Stimulated activated CD4-positive, alpha-beta T cell treated with anti-CD3 and anti-CD28 coated beads, Interleukin-15, amount 100 ng/mL, for 48 hours (primary cell): ENCODE measurements at places on chromosomes 2 and 18.

- no peak for DNase-seq
Measured at GRCh38 chr18:11669271-11669947, 19.7 kb upstream of the GNAL start.

- no peak for DNase-seq
Measured at GRCh38 chr2:105102963-105103421, 65.1 kb downstream of the MRPS9 start.

DNA sequence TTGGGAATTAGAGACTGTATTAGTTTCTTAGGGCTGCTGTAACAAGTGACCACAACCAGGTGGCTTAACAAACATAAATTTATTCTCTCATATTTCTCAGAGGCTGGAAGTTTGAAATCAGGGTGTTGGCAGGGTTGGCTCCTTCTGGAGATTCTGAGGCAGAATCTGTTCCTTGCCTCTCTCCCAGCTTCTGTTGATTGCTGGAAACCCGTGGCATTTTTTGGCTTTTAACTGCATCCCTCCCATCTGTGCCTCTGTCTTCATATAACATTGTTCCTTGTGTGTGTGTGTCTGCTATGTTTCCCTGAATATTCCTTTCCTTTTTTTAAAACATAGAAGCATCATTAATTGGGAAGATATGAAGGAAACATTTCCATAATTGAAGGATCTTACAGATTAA is 448.1 kb upstream of the DCC start:
- no peak for DNase-seq

DNA sequence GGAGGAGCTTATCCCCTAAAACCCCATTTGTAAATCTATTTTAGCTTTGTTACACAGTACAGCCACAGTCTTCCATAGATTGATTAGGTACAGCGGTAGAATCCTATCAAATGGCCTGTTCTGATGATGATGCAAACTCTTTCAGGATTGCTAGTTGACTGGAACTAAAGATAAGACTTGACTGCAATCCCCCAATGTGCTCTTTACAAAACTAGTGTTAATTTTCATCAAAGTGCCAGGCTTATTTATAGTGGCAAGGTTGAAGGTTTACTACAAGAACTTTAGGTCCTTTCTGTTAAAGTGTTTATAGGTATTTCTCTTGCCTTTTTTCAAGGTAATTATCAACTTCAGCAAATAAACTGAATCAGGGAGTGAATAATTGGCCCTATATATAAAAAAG is 9.0 kb upstream of the OTX1 start:
- DNase-seq, result no peak

GRCh38 chr2:230717600-230717999 is 5.0 kb downstream of the CAB39 start:
- DNase-seq, result no peak

- no peak for DNase-seq
Measured at GRCh38 chr18:154151-154550, 4.2 kb upstream of the USP14 start.

GRCh38 chr18:7755753-7756475 is 188.8 kb downstream of the PTPRM start:
- no peak for DNase-seq

GRCh38 chr2:29014811-29015421 is 33.8 kb downstream of the TOGARAM2 start:
- peak; percentile 65 for DNase-seq

DNA sequence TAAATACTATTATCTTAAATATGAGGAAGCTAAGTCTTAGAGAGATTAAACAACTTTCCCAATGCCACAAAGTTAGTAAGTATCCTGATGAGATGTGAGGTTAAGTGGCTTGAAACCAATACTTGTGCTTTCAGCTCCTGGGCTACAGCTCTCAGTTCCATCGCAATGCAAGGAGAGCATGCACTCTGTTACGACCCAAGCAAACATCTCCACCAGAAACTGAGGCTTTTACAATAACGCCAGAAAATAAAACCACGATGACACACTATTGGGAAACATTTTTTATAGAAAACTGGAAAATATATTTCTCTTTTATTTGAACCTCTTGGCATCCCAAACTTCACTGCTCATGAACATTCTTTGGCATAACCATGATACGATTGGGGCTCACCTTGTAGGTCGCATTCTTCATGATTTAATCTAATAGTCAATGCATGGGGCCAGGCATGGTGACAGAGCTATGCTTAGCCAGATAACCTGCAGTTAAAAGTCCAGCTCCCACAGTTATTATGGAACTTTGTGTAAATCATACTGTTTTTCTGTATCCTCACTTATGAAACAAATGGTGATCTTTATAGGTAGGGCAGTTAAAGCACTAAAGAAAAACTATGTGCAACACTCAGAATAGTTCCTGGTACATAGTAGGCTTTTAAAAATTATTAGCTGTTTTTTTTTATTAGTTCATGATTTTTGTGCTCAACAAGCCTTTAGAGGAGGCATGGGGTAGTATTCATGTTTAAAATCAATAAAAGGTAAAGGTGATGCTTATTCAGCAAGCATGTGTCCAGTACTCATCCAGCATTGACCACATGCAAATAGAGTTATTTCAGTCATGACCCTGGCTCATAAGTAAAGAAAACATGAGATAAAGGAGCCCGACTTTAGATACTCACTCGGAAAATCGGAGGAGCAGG is 238.3 kb upstream of the TRIB2 start:
- no peak for DNase-seq

DNA sequence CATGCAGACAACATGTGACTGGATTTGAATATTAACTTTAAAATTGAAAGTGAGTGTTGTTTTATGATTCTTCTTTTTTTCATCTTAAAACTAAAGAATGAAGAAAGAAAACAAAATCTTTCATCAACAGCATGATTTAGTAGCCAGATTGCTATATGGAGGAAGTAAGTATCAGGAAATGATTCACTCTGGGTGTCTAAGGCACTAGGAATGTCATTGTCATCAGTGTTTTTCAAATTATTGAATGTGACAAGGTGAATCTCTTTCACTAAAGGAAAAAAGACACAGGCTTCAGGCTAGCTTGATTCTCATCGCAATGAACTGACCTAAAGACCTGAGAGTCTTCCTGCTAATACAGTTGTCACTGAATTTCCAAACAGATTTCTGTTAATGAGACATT is 430.1 kb downstream of the FBXO15 start:
- no peak for DNase-seq

DNA sequence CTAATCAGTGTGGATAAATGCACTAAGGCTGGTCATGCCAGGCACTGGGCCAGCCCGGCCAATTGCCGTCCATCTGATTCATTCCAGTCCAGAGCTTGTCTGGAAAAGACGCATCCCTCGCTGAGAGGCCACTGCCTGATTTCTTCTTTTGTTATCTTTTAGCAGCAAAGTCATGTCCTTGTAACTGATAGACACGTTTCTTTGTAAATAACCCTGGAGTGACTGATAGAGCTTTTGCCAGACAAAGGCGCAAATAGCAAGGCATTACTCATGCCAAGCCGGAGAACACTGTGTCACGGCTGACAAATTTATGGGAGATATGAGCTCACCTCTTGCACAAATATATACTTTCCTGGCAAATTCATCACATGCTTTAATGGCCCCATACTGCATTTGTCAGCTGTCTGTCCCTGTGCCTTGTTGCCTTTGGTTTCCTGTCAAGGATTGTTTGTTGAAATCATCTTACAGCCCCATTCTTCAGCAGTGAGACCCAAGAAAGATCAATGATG is 164.4 kb downstream of the ETAA1 start:
- DNase-seq, result no peak

- DNase-seq, result no peak
Measured at GRCh38 chr2:8290771-8291352, 391.0 kb upstream of the ID2 start.

- DNase-seq, result no peak
Measured at GRCh38 chr18:46427216-46427995, 229.6 kb downstream of the LOXHD1 start.

- no peak for DNase-seq
Measured at GRCh38 chr2:185668710-185669109, 69.9 kb upstream of the FSIP2 start.

DNA sequence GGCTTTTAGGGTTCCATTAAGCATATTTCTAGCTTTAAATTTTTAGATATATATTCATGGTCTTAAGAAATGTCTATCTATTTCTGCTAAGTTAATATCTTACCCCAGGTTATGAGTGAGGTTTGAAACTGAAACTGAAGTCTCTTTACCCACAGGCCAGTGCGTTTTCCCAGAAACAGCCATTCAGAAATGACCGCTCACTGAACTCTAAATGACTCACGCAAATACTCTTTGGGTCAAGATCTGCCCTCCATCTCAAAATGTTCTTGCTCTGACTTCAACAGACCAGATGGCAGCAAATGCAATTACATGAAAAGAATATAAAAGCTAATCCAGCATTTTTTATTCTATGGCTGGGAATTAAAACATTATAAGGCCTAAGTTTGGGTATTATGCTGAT is 315.2 kb downstream of the TDRD15 start:
- no peak for DNase-seq

- no peak for DNase-seq
Measured at GRCh38 chr2:239067196-239067865, 219.4 kb downstream of the TWIST2 start.

GRCh38 chr2:154762638-154763037 is 64.1 kb downstream of the KCNJ3 start:
- no peak for DNase-seq

DNA sequence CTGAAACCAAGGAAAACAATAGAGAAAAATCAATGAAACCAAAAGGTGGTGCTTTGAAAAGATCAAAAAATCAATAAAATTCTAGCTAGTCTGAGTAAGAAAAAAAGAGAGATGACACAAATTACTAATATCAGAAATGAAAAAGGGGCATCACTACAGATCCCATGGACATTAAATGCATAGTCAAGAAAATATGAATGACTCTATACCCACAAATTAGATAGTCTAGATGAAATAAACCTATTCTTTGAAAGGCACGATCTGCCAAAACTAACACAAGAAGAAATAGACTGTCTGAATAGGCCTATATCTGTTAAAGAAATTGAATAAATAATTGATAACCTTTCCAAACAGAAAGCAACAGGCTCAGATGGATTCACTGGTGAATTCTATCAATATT is 15.2 kb upstream of the DSG3 start:
- DNase-seq, result no peak

DNA sequence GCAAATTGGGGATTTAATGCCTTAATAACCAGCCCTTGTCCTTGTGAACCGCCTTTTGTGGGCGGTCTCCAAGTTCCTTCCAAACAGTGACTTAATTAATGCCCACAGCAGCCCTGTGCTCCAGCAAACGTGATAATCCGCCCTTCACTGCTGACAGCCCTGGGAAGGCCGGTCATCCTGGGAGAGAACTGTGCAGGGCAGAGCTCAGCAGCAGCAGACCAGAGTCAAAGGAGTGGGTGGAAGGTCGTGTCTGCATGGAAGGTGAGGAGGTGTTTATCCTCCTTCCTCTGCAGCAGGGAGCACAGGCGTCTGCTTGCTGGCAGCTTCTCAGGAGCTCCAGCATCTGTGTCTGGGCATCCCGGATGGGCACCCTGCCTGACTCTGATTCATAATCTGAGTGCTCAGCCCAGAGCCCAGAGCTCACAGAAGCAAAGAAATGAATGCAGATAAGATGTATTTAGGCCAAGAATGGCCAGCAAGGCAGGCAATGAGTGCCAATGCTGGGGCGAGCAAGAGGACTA is 270.0 kb upstream of the PXDN start:
- no peak for DNase-seq
